ENCODE measurements at places on chromosomes 16 and 17.

DNA sequence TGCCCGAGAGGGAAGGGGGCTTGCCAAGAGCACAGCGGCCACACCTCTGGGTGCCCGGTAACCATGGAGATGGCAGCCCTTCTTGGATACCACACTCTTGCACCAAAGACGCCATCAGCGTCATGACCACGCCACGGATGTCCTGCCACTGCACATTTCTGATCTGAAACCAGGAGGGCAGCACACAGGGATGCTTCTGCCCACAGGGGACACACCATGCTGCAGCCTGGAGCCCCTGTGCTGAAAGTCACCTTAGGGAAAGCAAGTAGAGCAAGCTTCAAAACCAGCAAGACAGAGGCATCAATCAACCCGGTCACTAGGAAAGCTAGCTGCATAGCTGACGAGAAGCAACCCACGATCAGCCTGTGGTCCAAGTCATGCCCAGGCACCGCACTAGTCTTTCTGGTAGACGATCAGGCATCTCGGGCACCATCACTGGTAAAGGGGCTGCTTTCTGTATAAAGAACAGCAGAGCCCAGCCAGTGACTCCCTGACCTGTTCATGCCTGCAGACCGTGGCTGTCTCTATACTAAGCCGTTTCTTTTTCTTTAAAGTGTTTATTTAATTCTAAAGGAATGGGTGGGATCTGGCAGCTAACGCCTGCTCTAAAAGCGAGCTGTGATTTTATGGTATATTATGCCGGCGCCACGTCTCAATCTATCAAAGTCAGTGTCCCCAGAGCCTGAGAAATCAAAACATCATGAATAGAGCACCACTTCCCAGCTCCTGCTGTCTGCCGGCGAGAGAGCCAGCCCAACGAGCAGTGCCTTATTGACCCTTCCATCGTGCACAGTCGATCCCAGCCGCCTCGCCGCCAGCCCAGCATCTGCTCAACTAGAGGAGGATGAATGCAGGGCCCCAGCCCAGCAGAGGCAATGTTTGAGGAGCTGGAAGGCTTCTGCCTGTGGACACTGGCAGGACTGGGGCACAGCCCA is 244.7 kb downstream of the RBFOX3 start:
- DNase-seq, result no peak

GRCh38 chr17:1769822-1770477 is 8.1 kb downstream of the SERPINF1 start:
- no peak for DNase-seq

- no peak for DNase-seq
Measured at GRCh38 chr17:799261-799660, 17.1 kb downstream of the MRM3 start.

DNA sequence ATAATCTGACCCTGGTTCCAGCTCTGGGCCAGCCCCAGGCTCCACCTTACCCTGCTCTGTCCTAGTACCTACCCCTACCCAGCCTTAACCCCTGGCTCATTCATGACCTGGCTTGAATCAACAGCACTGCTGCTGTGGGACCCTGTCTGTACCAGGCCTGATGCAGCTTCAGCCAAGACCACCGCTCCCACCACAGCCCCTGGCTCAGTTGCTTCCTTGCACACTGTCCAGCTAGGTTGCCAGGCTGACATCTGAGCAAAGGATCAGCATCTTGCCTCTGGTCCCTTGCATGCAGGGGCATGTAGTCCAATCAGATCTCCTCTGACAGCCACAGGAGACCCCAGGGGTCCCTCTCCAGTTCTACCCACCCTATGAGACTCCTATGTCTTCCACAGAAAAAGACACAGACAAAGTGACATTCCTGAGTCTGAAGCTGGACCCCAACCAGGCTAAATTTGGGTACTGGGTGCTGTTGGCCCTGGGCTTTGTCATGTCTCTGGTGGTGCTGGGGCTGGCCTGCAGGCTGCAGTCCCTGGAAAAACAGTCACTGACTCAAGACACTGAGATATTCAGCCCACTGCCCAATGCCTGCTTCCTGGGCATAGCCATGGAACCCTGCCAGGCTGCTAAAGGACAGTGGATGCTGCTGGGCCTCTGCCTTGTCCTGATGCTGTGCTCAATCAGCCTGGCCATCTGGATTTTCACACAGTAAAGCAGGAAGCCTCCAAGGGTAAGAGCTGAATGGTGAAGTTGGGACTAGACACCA is 3.9 kb upstream of the KCNH6 start:
- DNase-seq, result no peak

- no peak for DNase-seq
Measured at GRCh38 chr16:48607056-48607825, 2.7 kb downstream of the N4BP1 start.

DNA sequence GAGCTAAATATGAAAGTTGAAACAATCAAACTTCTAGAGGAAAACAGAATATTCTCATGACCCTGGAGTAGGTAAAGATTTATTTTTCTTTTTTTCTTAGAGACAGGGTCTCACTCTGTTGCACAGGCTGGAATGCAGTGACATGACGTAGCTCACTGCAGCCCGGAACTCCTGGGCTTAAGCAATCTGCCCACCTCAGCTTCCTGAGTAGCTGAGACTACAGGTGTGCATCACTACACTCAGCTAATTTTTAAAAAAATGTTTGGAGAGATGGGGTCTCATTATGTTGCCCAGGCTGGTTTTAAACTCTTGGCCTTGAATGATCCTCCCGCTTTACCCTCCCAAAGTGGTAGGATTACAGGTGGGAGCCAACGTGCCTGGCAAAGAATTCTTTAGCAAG is 15.5 kb downstream of the IKZF3 start:
- no peak for DNase-seq

GRCh38 chr17:69144331-69145255 is 2.9 kb upstream of the ABCA6 start:
- DNase-seq, result no peak

DNA sequence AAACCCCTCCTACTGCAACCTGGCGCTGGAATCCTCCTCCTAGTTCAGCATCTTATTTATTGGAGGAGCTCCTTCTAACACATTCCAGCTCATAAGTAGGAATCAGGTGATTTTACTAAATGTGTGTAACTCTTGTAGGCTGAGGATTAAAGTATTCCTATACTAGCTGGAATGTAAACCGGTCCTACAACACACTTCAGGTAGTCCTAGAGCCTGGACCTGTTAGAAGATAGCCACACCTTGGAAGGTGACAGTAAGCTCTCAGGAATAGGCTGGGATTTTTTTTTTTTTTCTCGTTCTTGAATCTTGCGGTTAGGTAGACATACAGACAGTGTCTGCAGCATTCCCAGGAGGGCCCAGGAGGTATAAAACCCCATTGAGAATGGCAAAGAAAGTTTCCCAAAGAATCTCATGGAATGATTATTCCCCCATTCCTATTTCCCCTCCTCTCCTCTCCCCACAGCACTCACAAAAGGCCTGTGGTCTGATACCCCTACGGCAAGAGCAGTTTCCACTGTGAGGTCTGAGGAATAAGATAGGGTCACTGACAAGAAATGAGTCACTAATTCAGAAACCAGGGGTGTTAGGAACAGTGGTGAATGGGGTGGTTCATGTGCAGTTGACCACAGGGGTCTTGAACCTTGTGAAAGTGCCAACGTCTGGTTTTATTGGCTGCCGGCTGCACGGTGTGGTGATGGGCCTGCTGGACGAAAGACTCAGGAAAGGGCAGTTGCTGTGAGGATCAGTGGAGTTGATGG is 267.1 kb downstream of the UTP18 start:
- DNase-seq, result no peak

DNA sequence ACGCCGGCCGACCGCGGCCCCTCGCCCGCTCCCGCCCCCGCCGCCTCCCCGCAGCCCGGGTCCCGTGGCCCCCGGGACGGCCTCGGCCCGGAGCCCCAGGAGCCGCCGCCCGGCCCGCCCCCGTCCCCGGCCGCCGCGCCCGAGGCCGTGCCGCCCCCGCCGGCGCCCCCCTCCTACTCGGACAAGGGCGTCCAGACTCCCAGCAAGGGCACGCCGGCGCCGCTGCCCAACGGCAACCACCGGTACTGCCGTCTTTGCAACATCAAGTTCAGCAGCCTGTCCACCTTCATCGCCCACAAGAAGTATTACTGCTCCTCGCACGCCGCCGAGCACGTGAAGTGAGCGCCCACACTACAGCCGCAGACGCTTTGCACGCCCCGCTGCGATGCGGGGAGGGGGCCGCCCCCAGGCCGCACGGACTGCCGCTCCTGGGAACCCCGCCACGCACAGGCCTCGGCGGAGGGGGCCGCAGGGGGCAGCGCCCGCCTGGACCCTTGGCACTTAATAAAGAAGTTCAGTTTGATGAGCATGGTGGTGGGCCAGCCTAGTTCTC is 35.5 kb upstream of the ZC3H18 start:
- DNase-seq, result no peak
